ENCODE measurements at places on chromosomes 1 and 21.

GRCh38 chr1:227943381-227944089 is 4.2 kb downstream of the WNT9A start:
- DNase-seq: no peak

- DNase-seq: no peak
Observed at GRCh38 chr1:111827946-111828345, 72.2 kb downstream of the DDX20 start.

DNA sequence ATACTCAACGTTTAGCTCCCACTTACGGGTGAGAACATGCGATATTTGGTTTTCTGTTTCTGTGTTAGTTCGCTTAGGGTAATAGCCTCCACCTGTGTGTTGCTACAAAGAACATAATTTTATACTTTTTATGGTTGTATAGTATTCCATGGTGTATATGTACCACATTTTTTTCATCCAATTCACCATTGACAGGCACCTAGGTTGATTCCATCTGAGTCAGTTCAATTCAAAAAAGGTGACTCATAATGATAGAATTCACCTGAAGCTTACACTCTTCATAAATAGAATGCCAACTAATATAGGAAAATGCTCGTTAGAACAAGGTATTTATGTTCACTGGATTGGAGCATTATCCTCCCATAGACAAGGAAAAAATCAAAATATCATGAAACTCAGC is 38.5 kb downstream of the RGS4 start:
- DNase-seq: no peak

DNA sequence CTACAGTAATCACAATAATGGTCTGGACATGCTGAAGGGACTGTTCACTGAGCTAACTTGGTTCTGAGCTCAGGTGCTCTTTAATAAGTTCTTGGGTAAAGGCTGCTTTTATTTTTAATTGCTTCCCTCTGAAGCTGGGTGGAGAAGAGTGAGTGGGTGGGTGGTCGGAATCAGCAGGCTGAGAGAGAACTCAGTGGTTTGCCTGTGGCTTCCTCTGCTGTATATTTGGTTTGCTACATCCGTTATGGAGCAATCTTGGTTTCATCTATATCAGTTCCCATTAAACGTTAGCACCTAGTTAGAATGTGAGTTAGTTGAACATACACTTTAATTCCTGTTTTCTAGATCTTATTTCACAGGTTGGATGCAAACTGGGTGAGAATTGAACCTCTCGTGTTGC is 23.3 kb downstream of the CNIH4 start:
- DNase-seq: peak; percentile 39

DNA sequence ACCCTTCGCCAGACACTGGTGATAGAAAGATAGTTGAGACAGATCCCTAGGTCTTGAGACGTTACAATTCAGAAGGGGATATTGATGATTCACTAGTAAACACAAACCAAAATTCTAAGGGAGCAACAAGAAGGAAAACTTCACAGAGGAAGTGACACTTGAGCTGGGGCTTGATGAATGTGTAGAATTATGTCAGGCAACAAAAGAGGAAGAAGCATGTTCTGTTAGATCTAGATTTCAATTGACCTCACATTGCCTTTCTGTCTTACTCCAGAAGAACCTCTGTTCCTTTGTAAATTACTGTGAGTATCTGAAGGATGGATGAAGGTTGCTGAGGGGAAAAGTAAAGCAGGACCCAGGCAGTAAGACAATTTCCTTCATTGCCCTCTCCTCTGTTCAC is 328.2 kb downstream of the KCTD3 start:
- DNase-seq: no peak

GRCh38 chr1:66258404-66259105 is 275.4 kb upstream of the SGIP1 start:
- DNase-seq: no peak

- DNase-seq: no peak
Observed at GRCh38 chr1:77394166-77394565, 112.3 kb downstream of the AK5 start.

DNA sequence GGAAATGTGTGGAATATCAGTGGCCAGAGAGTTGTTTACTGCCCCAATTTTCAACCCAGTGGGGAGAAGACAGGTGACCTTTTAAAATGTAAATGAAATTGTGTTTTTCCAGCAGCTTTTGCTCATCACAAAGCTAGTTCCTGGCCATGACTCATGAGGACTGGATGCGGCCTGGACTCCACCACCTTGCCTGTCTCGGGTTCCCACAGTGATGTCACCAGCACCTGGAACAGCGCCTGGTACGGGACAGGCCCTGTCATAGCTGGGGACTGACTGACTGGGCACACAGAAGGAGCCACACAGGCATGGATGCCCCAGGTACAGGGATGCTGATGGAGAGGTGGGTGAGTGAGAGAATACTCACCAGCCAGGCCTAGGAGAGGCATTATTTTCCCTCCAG is 277.1 kb downstream of the AJAP1 start:
- DNase-seq: no peak

DNA sequence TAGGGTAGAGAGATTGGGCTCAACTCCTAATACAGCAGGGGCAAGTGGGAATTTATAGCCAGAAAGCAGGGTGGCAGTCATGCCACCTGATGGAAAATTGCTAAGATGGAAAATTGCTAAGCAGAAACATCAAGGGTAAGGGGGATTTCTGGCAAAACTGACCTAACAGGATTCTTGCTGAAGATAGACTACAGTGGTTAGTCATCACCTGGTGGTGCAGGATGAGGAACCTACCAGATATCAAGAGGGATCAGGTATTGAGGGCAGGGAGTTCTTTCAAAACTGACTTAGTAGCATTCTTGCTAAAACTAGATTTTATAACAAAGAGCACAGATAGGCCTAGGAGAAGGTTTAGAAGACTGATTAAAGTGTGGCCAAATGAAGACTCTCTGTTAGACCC is 292.9 kb downstream of the PLPP3 start:
- DNase-seq: no peak

- no peak for DNase-seq
Observed at GRCh38 chr21:29893687-29894086, 46.1 kb downstream of the GRIK1 start.

- no peak for DNase-seq
Observed at GRCh38 chr1:10211805-10212410, 1.5 kb downstream of the KIF1B start.

DNA sequence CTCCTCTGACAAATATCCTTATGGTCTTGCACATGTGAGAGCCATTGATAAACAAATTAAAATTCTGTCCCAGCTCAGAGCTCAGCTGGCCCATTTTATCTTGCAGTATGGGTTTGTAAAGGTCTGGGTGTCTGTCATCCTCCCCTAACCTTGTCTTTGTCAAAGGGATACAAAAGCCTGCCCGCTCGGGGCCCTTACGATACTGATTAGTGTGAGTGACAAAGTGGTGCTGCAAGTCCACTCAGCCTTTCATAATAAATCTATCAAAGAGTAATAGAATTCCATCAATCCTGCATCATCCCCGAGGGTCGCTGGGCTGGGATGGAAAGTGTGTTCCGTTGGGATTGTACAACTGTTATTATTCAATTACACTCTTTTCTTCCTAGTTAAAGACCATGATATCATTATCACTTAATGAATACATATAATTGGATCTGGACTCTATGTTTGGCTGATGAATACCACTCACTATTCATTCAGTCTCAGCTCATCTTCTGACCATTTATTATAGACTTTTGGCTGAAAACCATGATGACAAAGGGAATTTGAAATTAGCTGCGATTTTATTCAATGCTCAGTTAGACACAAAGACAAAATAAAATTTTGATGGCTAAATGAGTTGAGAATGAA is 122.5 kb upstream of the FOXD3 start:
- DNase-seq: no peak
